Stimulated activated CD8-positive, alpha-beta memory T cell treated with anti-CD3 and anti-CD28 coated beads, Interleukin-4, amount 100 ng/mL, for 48 hours (primary cell): ENCODE measurements at places on chromosomes 2 and 18.
A peak's percentile ranks its signal among the peaks of the same experiment; 100 is the strongest.

DNA sequence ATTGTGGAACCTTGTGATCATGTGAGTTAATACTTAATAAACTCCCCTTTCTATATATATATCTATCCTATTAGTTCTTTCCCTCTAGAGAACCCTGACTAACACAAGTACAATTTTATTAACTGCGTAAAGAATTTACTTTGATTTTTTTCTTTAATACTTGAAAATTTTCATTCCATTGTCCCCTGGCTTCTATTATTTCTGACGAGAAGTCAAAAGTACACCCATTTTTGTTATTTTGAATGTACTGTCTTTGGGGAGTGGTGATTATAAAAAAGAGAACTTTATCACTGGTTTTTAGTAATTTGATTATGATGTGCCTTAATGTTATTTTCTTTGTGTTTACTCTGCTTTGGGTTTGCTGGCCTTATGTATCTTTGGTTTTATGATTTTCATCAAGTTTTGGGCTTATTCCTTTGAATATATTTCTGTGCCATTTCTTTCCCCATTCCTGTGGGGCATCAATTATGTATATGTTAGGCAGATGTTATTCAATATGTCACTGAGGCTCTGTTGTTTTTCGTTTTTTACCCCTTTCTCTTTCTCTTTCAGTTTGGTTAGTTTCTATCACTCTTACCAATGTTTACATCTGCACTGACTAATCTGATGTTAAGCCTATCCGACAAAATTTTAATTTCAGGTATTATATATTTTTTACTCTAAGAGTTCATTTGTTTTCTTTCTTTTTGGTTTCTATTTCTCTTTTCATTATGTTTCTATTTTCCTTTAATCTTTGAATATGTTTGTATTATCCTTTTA lies 271.4 kb downstream of the CAMKMT start:
- DNase-seq, result no peak

- DNase-seq, result no peak
These were observed 55.6 kb upstream of the DLGAP1 start for GRCh38 chr18:4510711-4511110.

DNA sequence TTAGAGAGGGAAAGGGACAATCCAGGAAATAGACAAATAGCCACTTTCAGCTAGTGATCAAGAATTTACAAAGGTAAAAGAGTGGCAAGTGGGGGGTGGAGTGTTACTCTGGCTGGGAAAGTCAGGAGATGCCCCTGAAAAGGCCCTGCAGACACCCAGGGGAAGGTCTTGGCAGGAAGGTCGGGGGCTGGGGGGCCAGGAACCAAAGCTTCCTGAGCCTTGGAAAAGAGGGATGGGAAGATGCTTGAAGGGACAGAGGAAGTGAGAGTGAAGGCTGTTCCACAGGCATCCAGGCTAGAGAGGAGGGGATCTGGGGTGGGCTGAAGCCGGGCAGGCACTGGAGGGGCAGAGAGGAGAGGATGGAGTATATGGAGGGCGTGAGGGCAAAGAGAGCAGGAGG lies 3.9 kb upstream of the TMEM37 start:
- DNase-seq, result no peak

GRCh38 chr2:45894211-45894610 lies 242.7 kb downstream of the PRKCE start:
- DNase-seq, result no peak

GRCh38 chr2:10720306-10720705 lies 1.1 kb upstream of the ATP6V1C2 start:
- DNase-seq, result no peak

DNA sequence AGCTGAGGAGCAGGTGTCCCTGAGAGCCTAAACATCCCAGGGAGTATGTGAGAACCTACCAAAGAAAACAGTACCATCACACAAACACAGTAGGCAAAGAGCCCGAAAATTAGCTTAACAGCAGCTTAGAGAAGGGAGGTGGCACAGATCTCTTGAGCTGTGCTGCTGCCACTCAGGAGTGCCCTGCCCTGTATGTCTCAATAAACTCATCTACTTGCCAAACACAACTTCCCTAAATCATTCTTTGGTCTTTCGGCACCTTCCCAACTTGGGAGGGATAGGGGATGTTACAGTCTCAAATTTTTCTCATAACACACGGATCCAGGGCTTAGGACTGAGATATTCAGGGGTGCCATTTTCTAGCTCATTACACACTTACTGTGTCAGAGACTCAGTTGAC lies 45.3 kb upstream of the C1D start:
- no peak for DNase-seq

GRCh38 chr18:67385455-67385854 lies 131.1 kb downstream of the DSEL start:
- no peak for DNase-seq

DNA sequence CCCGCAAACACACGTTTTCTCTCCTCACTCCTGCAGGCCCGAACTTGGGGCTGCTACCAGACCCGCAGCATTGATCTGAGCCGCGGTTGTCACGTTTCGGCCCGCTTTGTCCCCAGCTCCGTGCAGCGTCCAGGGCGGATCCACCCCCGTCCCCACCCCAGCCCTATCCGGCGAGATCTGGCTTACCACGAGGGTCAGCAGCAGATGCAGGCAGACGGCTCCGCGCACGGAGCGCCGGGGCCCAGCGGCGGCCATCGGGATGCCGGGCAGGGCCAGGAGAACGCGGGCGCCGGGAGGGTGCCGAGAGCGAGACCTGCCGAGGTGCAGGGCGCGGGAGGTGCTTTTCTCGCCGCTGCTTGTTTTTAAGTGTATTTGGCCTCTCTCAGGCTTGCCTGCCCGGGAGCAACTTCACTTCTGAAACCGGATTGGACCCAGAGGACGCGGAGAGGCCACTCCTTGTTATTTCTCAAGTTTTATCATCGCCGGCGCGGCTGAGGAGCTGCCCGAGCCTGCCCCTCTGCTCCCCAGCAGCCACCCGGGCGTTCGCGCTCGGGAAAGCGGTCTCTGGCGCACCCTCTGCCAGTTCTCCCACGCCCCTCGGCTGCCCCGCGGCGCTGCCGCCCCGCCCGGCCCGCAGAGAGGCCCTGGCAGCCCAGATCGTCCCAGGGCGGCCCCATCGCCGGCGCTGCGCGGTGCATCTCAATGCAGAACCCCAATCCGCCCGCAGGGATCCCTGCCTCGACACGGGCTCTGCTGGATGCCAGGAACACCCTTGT lies at the start of gene DSC3:
Gene DSC3, minus strand, starts transcription at position 337 of the 776 bp plus-strand sequence. Its CDS starts 82 bp downstream, at position 255.
- no peak for DNase-seq

- peak; percentile 69 for DNase-seq
These were observed 102.0 kb upstream of the PPP1CB start for GRCh38 chr2:28649481-28650265.

GRCh38 chr2:229601936-229602335 lies 112.4 kb downstream of the DNER start:
- no peak for DNase-seq

- no peak for DNase-seq
These were observed 62.8 kb upstream of the LAPTM4A start for GRCh38 chr2:20113986-20114938.

GRCh38 chr2:232942831-232943230 lies 70.2 kb downstream of the NGEF start:
- DNase-seq, result no peak

DNA sequence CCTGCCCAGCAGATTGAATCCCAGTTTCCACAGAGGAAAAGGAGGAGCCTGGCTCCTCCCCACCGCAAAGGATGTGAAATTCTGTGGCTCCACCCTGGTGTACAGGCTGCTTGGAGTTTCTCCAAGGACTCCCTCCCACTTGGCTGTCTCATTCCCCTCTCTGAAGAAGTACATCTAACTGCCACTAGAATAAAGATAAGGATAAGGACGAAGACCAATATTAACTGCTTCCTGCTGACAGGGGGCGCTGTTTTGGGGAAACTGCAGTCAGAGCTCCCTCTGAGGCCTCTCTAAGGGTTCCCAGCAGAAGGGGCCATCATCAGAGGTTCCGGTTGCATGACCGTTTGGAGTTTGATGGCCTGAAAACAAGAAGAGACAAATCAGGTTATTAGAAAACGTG lies 790.9 kb downstream of the CPS1 start:
- no peak for DNase-seq

DNA sequence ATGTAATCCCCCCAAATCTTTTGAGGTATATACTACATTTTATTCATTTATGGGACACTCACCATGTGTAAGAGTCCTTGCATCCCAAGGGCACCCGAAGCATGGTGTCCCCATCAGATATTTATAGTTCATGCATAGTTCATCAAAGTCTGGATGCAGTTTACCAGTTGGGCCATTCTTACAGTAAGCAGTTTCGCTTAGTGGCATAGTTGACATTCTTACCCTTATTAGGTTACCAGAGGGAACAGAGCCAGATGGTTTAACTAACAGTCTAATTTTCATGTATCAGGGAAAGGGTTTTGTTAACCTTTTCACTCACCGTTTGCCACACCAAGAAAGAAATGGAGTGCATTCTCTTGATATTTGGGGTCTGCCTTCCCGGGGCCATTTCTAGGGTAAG lies 7.1 kb downstream of the ZNF407 start:
- no peak for DNase-seq

DNA sequence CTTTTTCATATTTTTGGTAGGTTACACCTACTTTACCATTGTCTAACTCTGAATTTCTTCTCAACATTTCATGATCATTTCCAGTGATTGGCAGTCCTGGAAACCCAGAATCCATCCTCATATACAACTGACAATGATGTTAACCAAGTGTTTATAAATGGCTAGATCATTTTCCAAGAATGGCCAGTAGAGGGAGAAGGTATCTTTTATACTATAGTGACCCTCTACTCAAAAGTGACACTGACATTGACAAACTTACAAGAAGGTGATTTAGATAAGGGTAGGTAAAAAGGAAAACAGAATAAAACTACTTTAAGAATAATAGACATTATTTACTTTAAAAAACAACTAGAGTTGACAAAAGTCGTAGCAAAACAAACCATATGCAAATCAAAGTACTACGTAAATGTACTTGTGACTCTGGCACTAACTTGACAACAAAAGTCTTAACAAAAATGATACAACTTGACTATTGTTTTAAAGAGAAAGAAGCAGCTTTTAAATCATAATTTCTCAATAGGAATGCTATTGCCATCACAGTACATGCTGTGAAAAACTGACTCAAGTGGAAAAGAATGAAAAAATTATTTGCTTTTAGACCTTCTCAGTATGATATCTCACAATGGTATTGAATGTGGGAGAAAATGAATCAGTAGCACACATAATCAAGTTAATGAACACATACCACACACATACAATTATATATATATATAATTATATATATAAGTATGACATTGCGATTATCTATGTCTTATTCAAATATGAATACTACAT lies 76.6 kb upstream of the GRB14 start:
- DNase-seq, result no peak

DNA sequence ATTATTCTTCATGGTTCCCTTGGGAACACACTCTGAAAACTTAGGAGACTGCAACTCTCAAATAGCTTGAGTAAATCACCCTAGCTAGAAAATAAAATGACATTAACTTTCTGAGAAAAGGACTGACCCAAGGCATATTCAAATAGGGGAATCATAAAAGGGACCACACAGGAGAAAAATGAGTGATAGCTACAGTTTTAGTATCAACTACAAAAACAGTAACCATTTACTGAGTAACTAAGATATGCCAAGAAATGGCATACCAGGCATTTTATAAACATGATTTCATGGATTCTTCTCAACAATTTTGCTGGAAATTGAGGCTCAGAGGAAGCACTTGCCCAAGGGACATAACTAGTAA lies 84.5 kb downstream of the AFF3 start:
- no peak for DNase-seq

- DNase-seq, result no peak
These were observed 24.6 kb upstream of the TMX3 start for GRCh38 chr18:68739462-68739861.

DNA sequence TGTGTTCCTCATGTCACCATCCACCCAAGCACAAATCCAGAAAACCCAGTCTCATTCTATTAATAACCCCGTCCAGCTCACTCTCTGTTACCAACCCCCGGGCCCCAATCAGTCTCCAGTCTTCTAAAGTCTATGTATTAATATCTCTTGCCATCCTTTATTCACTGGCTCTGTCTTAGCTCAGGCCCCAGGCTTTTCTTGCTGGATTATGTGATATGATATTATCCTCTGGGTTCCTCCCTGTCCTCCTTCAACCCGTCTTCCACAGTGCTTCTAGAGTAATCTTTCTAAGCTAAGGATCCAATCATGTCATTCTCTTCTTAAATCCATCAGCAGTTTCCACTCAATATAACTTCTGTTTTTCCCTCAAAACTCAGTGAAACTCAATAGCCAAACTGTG lies 240.5 kb upstream of the OSR1 start:
- no peak for DNase-seq

DNA sequence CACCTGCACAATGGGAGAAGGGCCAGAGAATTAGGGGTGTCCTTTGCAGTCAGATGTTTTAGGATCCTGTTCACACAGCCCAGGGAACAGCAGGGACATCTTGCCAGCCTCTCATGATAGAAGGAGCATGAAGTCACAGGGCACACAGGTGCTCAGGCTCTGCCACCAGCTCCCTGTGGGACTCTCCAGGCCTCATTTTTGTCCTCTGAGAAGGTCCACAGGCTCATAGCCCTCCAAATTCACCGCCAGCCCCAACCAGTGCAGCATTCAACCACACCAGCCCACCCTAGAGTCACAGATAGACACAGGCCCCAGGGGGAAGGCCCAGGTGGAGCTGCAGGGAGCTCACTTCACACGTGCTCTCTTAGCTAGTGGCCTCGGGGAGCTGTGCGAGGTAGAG lies 391.7 kb downstream of the TNS1 start:
- DNase-seq, result no peak

- no peak for DNase-seq
These were observed 594 bp downstream of the FAM161A start for GRCh38 chr2:61853086-61853846.

- no peak for DNase-seq
These were observed 2016.1 kb upstream of the PIK3C3 start for GRCh38 chr18:39938676-39939608.

DNA sequence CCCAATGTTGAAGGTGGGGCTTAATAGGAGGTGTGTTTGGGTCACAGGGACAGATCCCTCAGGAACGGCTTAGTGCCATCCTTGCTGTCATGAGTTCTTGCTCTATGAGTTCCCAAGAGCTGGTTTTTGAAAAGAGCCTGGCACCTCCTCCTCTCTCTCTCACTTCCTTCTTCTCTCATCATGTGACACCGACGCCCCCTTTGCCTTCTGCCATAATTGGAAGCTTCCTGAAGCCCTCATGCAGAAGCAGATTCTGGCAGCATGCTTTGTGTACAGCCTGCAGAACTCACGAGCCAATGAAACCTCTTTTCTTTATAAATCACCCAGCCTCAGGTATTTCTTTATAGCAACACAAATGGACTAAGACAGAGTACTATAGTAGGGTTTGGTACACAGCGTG lies 100.4 kb upstream of the SH3BP4 start:
- DNase-seq, result no peak

DNA sequence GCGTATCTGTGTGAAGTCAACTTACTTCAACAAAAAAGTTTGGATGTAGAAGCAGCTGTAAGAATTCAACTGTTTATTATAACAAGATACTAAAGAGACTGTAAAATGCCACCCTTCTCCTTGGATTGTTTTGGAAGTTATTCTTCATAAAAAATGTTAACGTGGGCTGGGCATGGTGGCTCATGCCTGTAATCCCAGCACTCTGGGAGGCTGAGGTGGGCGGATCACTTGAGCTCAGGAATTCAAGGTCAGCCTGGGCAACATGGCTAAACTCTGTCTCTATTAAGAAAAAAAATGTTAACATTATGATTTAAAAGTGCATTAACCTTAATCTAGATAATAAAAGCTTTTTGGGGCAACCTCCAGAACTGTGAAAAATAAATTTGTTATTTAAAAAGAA lies 7.7 kb downstream of the CIAO1 start:
- no peak for DNase-seq
